ENCODE measurements at places on chromosomes 16 and 17. TPM values are rescaled to one million over a fixed set of nuclear protein-coding genes. Genes with fewer than 3 reads are reported as not detected.

- no peak for DNase-seq
Measured at GRCh38 chr16:15521758-15522509, 87.5 kb downstream of the BMERB1 start.

DNA sequence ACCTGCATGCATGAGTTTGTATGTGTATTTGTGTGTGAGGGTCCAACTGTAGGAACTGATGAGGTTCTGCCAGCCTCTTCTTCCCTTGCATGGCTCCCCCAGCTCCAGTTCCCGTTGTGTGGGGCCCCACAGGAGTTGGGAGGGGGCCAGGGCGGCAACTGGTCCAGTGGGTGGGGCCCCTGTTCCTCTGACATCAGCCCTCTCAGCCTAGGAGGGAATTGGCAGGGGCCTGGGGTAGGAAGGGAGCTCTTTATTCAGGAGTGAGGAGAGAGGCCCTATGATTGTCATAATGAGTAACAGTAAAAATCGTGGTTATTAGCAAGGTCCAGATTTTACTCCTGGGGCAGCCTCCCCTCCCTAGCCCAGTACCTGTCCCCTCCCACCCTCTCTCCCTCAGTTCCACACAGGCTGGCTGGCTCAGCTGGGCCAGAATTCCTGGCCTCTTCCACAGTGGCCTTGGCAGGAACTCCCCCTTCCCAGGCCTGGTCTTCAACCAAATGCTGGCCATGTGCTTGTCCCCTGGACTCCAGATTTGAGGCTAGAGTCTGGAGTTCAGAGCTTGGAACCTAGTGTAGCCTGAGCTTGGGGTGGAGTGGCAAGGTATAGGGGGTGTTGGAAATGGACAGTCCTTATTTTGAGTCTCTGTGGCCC is 18.9 kb downstream of the RARA start:
- DNase-seq, result no peak

GRCh38 chr16:72468582-72468981 is 296.6 kb upstream of the PMFBP1 start:
- no peak for DNase-seq

- no peak for DNase-seq
Measured at GRCh38 chr17:1143573-1143972, 36.2 kb downstream of the ABR start.

DNA sequence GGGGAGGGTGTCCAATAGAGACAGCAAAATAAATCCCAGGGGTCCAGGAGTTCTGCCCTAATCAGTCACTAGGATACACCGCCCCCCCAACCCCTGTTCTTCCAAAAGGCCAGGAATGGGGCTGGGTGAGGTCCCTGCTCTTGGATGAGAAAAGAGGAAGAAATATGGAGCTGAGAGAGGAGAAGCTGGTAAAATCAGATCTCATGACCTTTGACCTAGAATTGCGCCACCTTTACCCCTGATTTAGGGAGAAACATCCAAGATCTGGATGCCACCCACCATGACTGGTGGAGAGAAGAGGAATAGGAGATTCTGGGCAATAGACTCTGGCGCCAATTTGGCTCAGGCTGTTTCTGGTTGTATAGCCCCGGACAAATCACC is 707 bp upstream of the CACNB1 start:
- no peak for DNase-seq

- DNase-seq, result peak; percentile 3
Measured at GRCh38 chr16:78770353-78771091, 671.1 kb downstream of the WWOX start.

DNA sequence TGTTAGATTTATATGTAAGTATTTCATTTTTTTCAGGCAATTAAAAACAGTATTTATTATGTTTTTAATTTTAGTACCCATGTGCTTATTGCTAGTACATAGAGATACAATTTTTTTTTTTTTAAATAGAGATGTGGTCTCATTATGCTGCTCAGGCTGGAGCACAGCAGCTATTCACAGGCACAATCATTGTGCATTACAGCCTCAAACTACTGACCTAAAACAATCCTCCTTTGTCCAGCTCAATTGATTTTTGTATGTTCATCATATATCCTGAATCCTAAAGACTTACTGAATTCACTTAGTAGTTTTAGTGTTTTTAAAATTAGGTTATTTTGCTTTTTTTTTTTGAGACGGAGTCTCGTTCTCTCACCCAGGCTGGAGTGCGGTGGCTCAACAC is 26.3 kb downstream of the SPECC1 start:
- no peak for DNase-seq

GRCh38 chr17:9237661-9238301 is 216.5 kb downstream of the NTN1 start:
- no peak for DNase-seq

DNA sequence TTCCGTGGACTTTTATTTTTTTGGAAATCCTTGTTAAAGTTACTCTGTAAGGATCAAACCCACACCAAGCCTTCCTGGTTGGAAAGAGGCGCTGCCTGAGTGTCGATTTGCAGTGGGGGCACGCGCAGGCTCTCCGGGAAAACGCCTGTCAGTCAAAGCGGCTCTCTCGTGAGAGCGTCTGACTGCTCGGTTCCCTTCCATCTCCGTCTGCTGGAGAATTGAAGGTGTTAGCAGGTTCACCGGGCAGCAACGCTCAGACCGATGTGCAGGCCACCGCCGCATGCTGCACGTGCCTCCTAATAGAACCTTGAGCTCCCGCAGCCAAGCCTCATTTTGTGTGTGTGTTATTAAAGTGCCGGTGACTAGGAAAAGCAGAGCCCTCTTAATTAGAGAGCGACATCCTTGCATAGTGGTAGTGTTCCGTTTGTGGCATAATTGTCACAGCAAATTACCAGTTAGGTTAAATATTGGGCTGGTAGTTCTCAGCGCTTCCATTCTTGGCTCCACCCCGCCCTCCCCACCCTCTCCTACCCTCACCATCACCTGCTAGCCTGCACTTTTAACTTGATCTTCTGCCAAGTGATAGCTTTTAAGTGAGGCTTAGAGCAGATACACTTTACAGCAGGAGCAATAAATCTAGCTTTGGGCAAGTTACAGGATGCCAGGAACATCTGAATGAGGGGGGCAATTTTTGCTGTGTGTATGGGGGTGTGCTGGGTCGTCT is 75.5 kb downstream of the RPA1 start:
- no peak for DNase-seq

DNA sequence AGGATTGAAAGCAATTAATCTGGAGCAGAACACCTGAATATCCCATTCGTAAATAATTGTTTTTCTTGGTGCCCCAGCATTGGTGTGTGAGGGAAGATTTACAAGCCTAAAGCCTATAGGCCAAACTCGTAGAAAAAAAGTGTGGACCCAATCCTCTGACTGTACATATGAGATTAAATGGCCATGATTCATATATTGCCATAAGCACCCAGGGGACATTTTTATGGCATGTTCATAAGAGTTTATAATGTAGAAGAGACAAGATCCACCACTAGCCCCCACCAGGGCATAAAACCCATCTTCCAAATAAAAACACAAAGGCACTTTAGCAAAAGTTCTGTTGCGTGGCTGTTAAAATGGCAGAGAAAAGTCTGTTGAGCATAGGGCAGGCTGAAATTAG is 15.5 kb upstream of the SALL1 start:
- DNase-seq, result no peak

- no peak for DNase-seq
Measured at GRCh38 chr16:20846030-20846429, 39.7 kb downstream of the REXO5 start.

GRCh38 chr16:19697756-19698318 is 20.2 kb downstream of the KNOP1 start:
- no peak for DNase-seq

DNA sequence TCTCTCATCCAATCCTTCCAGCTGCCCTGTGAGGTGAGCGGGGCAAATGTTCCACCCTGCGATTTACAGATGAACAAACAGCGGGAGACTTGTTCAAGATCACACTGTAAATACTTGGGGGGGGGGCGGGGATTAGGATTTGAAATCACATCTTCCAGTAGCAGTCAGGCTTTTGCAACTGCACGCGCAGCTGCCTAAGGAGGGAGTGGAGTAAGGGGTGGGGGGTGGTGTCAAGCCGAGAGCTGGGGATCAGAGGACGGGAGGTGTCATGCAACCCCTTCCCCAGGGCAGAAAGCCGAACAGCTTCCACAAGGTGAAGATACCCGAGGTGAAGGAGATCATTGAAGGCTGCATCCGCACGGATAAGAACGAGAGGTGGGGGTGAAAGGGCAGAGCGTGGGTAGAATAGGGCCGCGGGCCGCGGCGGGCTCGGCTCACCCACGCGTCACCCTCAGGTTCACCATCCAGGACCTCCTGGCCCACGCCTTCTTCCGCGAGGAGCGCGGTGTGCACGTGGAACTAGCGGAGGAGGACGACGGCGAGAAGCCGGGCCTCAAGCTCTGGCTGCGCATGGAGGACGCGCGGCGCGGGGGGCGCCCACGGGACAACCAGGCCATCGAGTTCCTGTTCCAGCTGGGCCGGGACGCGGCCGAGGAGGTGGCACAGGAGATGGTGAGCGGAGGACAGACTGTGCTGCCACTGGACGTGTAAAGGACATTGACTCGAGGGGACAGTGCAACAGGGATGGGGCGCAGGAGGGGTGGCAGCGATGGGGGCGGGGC is 4.6 kb downstream of the WNK4 start:
- no peak for DNase-seq

DNA sequence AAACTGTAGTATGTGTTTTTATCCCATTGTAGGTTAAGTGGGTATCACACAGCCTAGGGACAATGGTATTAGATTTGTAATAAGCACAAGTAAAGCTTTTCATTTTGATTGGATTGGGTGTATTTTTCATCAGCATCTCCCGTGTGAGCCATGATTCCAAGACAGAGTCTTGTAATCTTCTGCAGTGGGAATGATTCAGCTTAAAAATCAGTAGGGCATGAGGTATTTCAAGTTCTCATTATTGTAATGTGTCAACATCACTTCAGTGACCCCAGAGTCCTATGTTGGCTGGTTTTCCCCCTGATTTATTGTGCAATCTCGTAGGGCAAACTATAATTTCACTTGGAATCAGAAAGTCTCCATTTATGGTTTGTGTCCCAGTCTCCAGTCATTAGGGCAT is 833.2 kb upstream of the RBFOX1 start:
- DNase-seq, result no peak

- DNase-seq, result no peak
Measured at GRCh38 chr17:64390044-64390443, 616 bp downstream of the PECAM1 start.

- DNase-seq, result no peak
Measured at GRCh38 chr17:82449883-82450356, 632 bp downstream of the CYBC1 start.

GRCh38 chr17:61075988-61076387 is 323.7 kb upstream of the TBX2 start:
- DNase-seq, result no peak

DNA sequence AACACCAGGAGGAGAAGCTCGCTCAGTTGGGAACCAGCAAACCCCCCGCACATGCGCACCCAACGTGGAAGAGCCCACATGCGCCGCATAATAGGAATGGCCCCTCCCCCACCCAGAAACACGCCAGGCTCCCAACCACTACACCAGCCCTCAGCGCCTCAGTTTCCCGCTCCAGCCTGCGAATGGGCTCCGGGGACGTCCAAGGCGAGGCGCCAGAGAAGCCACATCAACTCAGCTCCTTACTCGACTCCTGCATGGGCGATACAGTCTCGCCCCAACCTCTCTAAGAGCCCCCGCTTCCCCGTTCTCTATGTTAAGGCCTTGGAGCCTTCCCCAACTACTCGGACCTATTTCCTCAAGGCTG is 504 bp downstream of the SRSF1 start:
- DNase-seq, result peak; percentile 92

GRCh38 chr17:74491626-74492025 is 25.2 kb downstream of the CD300A start:
- DNase-seq, result no peak

DNA sequence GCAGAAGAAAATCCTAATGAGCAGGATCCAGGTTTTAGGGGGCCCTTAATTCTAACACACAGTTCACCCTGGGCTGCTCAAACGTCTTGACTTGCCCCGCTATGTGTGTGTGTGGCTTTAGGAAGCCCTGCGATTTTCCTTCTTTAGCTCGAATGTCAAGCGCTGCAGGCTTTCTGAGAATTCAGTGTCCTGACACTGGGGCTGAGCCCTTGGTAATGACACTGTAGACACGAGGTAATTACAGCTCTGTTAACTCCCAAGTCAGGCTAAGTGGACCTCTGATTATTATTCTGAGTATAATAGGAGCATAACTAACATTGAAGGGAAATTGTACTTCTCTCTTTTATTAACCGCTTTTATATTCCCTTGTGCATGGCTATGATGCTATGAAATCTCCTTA is 202.1 kb downstream of the RBFOX1 start:
- no peak for DNase-seq

DNA sequence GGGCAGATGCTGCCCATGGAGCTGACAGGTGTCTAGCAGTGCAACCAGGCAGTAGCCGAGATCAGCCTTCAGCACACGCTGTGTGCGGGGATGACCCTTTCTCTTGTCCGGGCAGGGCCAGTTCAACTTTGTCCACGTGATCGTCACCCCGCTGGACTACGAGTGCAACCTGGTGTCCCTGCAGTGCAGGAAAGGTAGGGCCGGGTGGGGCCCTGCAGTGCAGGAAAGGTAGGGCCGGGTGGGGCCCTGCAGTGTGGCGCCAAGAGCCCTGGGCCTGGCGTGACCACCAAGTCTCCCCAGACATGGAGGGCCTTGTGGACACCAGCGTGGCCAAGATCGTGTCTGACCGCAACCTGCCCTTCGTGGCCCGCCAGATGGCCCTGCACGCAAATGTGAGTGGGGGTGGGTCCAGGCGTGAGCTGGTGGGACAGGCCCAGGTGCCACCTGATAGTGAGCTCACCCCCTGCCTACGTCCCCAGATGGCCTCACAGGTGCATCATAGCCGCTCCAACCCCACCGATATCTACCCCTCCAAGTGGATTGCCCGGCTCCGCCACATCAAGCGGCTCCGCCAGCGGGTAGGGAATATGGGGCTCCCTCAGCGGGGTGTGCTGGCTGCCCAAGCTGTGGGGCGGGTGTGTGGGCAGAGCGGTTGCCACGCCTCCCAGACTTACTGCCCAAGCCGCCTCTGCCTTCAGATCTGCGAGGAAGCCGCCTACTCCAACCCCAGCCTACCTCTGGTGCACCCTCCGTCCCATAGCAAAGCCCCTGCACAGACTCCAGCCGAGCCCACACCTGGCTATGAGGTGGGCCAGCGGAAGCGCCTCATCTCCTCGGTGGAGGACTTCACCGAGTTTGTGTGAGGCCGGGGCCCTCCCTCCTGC is 40.2 kb downstream of the TSC2 start:
- no peak for DNase-seq

Gene HSD3B7
- 4.1 TPM for total RNA-seq

Gene PVALEF
- total RNA-seq, result not detected

Gene CSH2
- total RNA-seq, result not detected

Gene VEZF1
- total RNA-seq, result 116 TPM

Gene RAB40B
- 30.9 TPM for total RNA-seq

Gene INCA1
- 2.7 TPM for total RNA-seq

Gene TBC1D3H
- total RNA-seq, result not detected

Gene MILR1
- not detected for total RNA-seq

Gene CD300A
- total RNA-seq, result not detected

Gene KRTAP4-4
- not detected for total RNA-seq

Gene EXOC3L1
- total RNA-seq, result not detected

Gene CMIP
- 10.7 TPM for total RNA-seq

All from SJSA1 (cell line).